Erythroblast (primary cell): ENCODE measurements at places on chromosomes 6 and 20.

DNA sequence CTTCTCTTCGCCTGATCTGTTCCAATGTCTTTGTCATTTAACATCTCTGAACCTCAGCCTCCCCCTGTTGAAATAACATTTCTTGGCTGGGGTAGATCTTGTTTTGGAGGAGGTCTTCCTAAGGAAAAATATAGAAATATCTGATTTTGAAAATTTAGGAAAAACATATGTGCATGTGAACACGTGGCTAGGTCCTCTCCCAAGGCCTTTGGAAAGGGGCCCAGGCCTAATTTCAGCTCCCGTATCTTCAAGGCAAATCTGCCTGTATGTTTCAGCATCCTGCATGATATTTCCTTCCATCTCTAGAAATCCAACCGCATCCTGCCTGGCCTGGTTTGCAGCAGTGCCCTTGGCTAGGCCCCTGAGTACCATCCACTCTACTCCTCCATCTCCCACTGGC, 261.2 kb downstream of the PHACTR1 start:
- no peak for DNase-seq

- DNase-seq = no peak
Measured at GRCh38 chr6:85261271-85261670, 188.6 kb upstream of the NT5E start.

DNA sequence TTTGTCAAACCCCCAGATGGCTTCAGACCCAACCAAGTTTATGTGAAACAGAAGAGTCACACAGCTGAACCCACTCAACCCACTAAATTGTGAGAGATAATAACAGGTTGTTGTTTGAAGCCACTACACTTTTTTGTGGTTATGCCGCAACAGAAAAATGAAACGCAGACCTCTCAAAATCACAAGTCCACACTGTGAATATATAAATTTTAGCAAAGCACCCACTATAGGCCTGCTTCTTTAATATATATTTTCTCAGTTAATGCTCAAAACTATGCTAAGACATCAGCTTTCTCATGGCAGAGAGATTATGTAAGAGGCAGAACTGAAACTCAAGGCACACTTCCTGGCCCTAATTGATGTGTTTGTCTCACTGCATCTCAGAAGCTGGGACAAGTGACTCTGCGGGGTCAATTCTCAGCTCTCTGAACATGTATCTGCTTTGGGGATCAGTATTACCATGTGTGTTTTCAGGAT, 27.7 kb downstream of the MAP3K5 start:
- no peak for DNase-seq

DNA sequence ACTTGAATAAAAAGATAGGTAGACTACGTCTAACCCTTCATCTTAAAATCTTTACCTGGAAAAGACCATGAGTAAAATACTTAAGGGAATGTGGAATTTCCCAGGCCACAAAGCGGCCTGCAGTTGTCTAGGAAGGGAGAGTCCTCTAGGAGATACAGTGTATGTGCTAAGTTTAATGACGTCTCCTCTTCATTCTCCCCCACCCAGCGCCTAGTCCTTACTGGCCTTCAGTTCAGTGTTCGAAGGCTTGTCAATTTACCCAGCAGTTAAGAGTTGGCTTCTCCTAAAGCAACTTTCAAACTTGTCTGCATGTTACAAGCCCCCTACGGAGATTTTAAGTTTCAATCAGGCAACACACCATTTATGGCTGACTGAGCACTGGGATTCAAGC, 35.2 kb downstream of the HFE start:
- DNase-seq = no peak

DNA sequence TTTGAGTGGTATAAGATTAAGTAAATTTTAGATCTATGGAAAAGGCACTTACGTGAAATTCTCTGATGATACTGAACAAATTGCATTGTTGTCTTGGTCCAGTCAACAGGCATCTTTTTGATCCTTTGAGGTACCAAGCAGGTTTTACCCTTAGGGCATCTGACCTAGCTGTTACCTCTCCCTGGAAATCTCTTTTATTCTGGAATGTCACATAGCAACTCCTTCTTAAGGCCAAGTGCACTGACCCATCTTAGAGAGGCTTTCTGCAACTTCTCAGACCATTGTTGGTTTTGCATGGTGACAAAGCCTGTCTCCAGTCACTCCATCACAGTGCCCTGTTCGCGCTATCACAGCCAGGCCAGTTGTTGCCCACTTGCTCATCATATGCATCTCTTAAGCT, 42.0 kb downstream of the TPD52L1 start:
- no peak for DNase-seq

GRCh38 chr20:10658876-10659632, 14.7 kb downstream of the JAG1 start:
- DNase-seq = no peak

DNA sequence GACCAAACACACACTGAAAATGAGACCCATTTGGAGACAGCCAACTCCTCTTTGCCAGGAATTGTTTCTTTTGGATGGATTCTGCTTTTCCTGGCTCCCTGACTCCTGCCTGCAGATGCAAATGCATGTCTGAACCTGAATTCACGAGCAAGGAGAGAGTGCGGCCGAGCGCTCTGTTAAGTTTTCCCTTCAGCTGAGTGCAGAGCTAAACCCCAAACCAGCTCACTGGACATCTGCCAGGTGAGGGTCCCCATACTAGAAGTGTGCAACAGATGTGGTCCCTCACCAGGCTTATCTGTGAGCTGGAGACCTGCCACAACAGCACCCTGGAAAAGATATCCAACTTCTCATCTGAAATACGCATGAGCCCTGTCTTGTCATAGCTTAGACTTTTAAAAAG, 59.0 kb downstream of the CD164 start:
- DNase-seq = no peak
